Breast epithelium (tissue), 4 donors: ENCODE measurements at places on chromosomes 12 and 14. TPM values are rescaled to one million over a fixed set of nuclear protein-coding genes. Genes with fewer than 3 reads are reported as not detected.

The TSHR gene
- total RNA-seq: not detected

The FAM177A1 gene
- total RNA-seq: 34.4 TPM

The COA8 gene
- total RNA-seq: 41.9 TPM

The SMOC1 gene
- 2.9 TPM for total RNA-seq

The KRT83 gene
- total RNA-seq: 0.33 TPM

The APOLD1 gene
- total RNA-seq: 26.7 TPM

The OTX2 gene
- not detected for total RNA-seq

GRCh38 chr12:124024263-124024678 is 51.3 kb downstream of the ZNF664 start:
- H3K27ac ChIP-seq: no peak overlapping the region
- H3K27me3 ChIP-seq: no peaks in the 10 kb centered on the region
- H3K36me3 ChIP-seq: no peaks in the 10 kb centered on the region
- H3K4me1 ChIP-seq: peaks cover 4% of the 10 kb centered on the region

GRCh38 chr12:10366875-10367274 is 23.0 kb downstream of the KLRK1 start:
- H3K4me1 ChIP-seq: no peaks in the 10 kb centered on the region
- no peak overlapping the region for H3K4me3 ChIP-seq
- no peaks in the 10 kb centered on the region for H3K36me3 ChIP-seq
- H3K27me3 ChIP-seq: no peaks in the 10 kb centered on the region

GRCh38 chr12:98238515-98239130 is 276.8 kb upstream of the TMPO start:
- H3K27ac ChIP-seq: no peak overlapping the region
- no peaks in the 10 kb centered on the region for H3K36me3 ChIP-seq
- no peak overlapping the region for H3K4me3 ChIP-seq
- no peak for DNase-seq
- no peaks in the 10 kb centered on the region for H3K27me3 ChIP-seq

GRCh38 chr14:74563233-74563585 is 48.8 kb downstream of the LTBP2 start:
- DNase-seq: no peak
- H3K4me3 ChIP-seq: no peak overlapping the region
- no peaks in the 10 kb centered on the region for H3K27me3 ChIP-seq
- H3K36me3 ChIP-seq: no peaks in the 10 kb centered on the region

GRCh38 chr12:49972641-49973360 is at the start of gene AQP6:
Gene AQP6, plus strand, starts transcription at chr12:49972947. Its CDS starts 227 bp downstream, at chr12:49973174.
- no peak for DNase-seq
- no peak within 1 kb of the TSS for H3K27ac ChIP-seq
- H3K4me3 ChIP-seq: no peak within 1 kb of the TSS
- H3K4me1 ChIP-seq: peaks cover under 1% of the 10 kb centered on the region
- H3K27me3 ChIP-seq: no peaks in the 10 kb centered on the region
- H3K36me3 ChIP-seq: no peaks in the 10 kb centered on the region

GRCh38 chr12:124458220-124458991 is 109.0 kb downstream of the NCOR2 start:
- peaks cover 27% of the 10 kb centered on the region for H3K4me1 ChIP-seq
- no peaks in the 10 kb centered on the region for H3K27me3 ChIP-seq
- H3K4me3 ChIP-seq: peak overlapping the region; percentile 66

GRCh38 chr12:95169368-95169767 is 47.9 kb downstream of the FGD6 start:
- H3K36me3 ChIP-seq: no peaks in the 10 kb centered on the region
- no peak overlapping the region for H3K4me3 ChIP-seq
- no peaks in the 10 kb centered on the region for H3K27me3 ChIP-seq

DNA sequence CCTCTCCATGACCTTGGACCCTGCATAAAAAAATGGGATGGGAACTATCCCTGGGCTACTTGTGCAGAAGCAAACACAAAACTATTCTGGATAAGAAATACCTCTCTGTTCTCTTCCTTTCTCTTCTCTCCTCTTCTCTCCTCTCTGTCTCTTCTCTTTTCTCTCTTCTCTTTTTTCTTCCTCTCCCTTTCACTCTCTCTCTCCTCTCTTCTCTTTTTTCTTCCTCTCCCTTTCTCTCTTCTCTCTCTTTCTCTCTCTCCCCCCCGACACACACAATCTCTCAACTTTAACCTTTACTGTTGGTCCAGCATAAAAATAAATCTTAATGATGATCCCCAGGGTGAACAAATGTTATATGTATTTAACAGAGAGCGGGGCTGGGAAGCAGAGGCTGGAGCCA is 141.4 kb downstream of the SRGAP1 start:
- DNase-seq: no peak
- H3K27me3 ChIP-seq: no peaks in the 10 kb centered on the region
- no peak overlapping the region for H3K27ac ChIP-seq
- H3K4me3 ChIP-seq: no peak overlapping the region

DNA sequence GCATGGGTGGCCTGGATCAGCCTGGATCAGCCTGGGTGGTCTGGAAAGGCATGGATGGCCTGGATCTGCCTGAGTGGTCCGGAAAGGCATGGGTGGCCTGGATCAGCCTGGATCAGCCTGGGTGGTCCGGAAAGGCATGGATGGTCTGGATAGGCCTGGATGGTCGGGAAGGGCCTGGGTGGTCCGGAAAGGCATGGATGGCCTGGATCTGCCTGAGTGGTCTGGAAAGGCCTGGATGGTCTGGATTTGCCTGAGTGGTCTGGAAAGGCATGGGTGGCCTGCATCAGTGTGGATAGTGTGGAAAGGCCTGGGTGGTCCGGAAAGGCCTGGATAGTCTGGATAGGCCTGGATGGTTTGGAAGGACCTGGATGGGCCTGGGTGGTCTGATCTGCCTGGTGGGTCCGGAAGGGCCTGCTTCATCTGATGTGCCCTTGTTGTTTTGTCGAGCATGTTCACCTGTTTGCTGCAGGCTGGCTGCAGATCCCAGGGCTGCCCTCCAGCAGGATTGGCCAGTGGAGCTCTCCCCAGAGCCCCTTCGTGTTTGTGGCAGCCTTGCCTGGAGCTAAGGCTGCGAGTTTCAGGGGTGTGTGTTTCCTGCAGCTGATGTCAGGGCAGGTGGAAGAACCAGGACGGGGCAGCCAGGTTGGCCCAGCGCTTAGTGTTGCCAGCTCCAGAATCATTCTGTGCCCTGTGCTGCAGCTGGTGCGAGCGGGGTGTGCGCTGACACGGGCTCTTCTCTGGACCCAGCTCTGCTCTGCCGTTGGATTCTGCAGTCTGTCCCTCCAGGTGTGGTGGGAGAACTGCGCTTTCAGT is 19.3 kb upstream of the TEX22 start:
- no peaks in the 10 kb centered on the region for H3K36me3 ChIP-seq
- H3K4me1 ChIP-seq: no peaks in the 10 kb centered on the region
- H3K4me3 ChIP-seq: no peak overlapping the region

GRCh38 chr12:19639781-19640415 is 200.6 kb downstream of the AEBP2 start:
- no peaks in the 10 kb centered on the region for H3K27me3 ChIP-seq
- DNase-seq: no peak
- H3K4me1 ChIP-seq: no peaks in the 10 kb centered on the region
- no peak overlapping the region for H3K27ac ChIP-seq

- H3K27me3 ChIP-seq: peaks cover 11% of the 10 kb centered on the region
- peak overlapping the region; percentile 60 for H3K4me3 ChIP-seq
- DNase-seq: no peak
- no peaks in the 10 kb centered on the region for H3K36me3 ChIP-seq
- H3K27ac ChIP-seq: peak overlapping the region; percentile 79
- H3K4me1 ChIP-seq: peaks cover 10% of the 10 kb centered on the region
Measured at GRCh38 chr14:81435391-81436295, 35.5 kb upstream of the STON2 start.
